ENCODE measurements at places on chromosomes 6 and 20.
A peak's percentile ranks its signal among the peaks of the same experiment; 100 is the strongest.

DNA sequence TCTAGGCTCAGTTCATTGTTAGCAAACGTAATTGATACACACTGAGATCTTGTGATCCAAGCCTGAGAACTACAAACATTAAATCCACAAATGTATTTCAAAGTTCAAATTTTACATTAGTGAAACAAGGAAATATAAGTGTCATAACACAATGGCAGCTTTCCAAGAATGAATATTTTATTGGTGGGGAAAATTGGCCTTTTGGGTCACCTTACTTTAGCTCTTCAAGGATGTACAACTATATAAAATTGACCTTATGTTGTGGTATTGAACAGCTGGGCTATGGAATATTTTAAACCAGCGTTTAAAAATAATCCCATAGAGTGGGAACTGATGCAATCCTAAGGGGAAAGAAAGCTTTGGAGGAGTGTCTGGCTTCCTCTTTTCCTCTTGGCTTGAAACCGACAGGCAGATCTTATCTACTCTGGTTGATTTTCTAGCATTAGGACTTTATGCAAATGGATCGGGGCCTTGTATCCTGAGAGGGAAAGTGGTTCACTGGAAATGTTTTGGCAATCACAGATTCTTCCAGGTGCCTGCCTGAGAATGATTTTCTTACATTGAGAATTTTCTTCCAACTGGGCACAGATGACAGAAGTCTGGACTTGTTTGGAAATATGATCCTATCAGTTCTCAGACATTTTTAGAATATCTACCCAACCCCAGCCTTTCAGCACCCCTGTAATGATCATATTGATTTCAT lies 184.8 kb upstream of the ECI2 start:
- DNase-seq: no peak

- no peak for DNase-seq
These were observed 332.4 kb upstream of the PRDM1 start for GRCh38 chr6:105753620-105754211.

GRCh38 chr20:35490736-35491181 lies 35.4 kb downstream of the CEP250 start:
- DNase-seq: peak; percentile 48

DNA sequence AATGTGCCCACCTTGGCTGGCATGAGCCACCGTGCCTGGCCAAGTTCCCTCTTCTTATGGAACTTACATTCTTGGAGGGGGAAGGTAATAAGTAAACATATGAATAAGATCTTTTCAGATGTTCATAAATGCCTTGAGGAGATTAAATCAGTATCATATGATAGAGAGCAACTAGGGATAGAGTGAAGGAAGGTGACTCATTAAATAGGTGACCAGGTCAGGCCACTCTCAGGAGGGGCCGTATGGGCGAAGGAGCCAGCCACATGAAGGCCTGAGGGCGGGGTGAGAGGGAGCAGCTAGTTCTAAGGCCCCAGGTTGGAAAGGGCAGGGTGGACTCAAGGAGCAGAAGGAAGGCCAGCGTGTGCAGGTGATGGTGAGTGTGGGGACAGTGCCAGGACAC lies 91.1 kb downstream of the UST start:
- DNase-seq: no peak

DNA sequence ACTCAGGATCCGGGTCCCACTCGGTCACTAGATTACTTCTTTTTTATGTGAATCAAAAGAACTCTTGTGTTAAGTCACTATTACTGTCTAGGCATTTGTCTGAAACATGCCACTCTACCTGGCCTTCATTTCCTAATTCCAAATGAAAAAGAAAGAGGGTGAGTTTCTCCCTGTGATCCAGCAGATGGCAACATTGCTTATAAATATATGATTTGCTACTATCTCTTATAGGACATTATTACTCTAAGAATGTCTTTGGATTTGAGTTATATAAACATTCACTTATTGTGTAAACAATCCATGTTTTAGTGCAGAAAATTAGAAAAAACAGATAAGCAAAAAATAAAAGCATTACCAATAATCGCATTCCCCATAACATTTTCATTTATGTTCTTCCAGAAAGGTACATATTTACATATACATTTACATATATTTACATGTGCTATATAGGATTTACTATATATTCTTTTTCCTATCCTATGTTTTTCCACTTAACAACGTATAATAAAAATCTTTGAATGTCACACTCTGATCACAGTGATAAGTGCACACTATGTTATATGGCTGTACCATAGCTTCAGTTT lies 66.9 kb downstream of the FAXC start:
- DNase-seq: no peak

- no peak for DNase-seq
These were observed 93.7 kb downstream of the PHIP start for GRCh38 chr6:78984225-78984950.

- no peak for DNase-seq
These were observed 171.4 kb downstream of the ZFAND3 start for GRCh38 chr6:37990762-37991525.

GRCh38 chr6:128413291-128413690 lies 107.1 kb downstream of the PTPRK start:
- no peak for DNase-seq

GRCh38 chr6:73121421-73121993 lies 103.8 kb downstream of the KHDC1L start:
- DNase-seq: no peak

GRCh38 chr6:83185096-83185495 lies 8.0 kb downstream of the PGM3 start:
- DNase-seq: no peak

- no peak for DNase-seq
These were observed 185.3 kb upstream of the TFAP2D start for GRCh38 chr6:50527985-50528384.

DNA sequence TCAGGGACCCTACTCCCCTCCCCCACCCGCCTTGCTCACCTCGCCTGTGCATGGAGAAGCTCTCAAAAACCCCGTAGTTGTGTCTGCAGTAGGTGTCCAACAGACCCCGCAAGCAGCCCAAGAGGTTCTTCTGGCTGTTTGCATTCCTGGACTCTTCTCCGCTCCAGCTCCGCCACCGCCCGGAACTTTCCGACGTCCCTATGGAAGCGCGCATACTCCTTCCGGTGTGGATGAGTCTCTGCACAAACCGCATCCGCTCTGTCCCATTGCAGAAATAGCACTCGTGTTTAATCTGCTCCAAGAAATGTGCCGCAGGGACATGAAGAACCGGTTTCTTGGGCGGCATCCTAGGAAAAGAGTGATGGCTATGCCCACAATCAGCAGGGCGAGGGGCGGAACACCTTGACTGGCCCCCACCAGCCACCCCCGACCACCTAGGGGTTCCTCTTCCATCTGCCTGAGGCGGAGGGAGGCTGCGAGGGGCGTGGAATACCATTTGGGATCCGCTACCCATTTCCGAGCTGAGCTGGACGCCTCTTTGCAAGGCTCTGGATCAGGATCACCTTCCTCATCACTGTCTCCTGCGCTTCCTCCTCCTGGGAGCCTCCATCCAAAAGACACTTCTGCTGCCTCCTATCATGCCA lies 20.2 kb downstream of the HLA-DRA start:
- no peak for DNase-seq

DNA sequence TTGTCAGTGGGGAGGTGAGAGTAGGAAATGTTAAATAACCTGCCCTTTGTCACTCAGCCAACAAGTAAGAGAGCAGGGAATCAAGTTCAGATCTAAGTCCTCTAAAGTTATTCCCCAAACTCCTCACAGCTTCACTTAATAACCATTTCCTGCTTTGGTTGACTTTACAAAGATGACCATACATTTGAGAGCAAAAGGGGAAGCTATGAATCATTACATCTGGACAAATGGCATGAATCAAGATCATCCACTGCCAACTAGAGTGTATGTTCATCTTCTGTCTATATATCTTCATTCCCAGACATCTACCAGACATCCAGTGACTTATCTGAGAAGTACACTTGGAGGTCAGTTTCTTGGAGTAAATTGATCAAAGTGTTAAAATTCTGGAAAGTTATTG lies 15.1 kb upstream of the HIVEP2 start:
- no peak for DNase-seq

- no peak for DNase-seq
These were observed 14.7 kb upstream of the ASXL1 start for GRCh38 chr20:32343439-32343838.

DNA sequence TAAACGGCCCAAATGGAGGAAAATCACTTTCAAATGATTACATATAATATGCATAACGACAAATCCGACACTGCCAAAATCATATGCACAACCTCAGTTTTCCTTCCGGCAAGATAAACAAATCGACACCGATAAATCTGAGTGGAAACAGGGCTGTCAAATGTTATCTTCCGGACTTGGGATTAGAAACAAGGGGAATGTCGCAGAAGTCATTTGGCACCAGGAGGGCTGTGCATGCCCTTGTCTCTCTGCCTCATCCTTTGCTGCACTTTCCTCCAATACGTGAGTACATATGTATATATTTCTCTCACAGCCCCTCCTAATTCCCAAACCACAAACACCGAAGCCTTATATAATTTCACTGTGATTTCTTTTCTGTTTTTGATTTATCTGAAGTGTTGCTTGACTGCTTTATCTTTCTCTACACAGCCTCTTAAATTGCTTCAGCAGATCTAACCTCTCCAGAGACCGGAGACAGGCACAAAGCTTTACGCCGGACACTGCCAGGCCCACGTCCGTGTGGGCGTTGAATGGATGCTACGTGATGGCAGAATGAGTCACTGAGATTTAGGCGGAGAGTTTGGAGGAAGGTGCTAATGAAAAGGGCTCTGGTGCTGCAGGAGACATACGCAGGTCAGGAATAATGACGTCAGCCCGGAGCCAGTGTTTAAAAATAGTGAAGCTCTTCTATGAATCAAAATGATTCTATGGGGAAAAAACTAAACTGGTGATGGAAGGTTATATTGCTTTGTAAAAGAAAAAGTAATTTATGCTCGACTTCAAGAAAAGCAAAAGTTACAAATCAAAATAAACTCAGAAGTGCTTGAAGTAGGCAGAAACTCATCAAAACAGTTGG lies 21.0 kb upstream of the PRELID3B start:
- DNase-seq: no peak

- no peak for DNase-seq
These were observed 50.5 kb downstream of the HNF4A start for GRCh38 chr20:44405785-44406571.

- DNase-seq: no peak
These were observed 27.1 kb downstream of the ID4 start for GRCh38 chr6:19864285-19864684.

GRCh38 chr20:32534661-32535240 lies 50.4 kb downstream of the NOL4L start:
- DNase-seq: peak; percentile 33

GRCh38 chr20:19431316-19431700 lies 218.9 kb downstream of the SLC24A3 start:
- DNase-seq: no peak

- no peak for DNase-seq
These were observed 1.6 kb upstream of the REV3L start for GRCh38 chr6:111484633-111484930.

DNA sequence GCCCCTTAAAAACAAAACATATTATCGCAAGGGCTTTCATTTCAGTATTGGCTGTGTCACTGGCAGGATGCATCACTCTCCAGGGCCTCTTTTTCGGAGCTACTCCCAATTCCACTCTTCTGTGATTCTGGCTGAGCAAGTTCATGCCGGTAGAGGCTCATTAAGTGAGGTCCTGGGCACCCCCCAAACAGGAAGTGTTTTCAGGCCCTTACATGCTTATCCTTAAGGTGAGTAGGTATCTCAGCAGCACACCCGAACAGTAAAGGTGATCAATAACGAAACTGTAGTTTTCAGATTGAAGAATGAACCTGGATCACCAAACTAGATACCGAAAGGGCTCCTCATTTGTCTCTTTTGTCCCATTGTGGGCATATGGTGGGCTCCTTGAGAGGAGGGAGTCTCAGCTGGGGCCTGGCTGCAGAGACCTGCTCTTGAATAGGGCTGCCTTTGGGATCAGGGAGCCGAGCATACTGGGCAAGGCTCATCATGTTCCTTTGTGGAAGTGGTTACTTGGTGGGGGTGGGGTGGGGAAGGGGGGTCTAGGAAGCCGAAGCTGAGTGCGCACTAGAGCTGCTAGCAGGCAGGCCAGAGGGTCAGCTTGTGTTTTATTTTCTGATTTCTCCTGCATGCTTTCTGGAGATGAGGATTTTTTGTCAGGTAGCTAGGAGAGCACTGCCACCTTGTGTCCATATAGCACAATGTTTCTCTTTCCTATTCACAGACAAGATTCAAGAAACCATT lies 65.2 kb downstream of the CDS2 start:
- DNase-seq: no peak

DNA sequence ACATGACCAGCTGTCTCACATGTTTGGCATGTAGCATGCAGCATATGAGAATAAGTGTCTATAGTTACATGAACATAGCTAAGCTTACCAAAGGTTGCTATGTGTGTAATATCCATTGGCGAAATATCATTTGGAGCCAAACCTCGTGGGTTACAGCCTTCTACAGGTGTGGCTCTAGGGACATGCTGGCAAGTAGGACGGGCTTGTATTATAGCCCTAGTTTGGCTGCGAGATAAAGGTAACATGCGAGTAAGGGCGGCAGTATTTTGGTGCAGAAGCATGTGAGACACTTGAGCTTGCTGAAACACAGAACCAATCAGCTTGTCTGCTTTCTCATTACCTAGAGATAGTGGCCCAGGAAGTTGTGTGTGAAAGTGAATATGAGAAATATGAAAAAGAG lies 6.5 kb upstream of the ABHD12 start:
- DNase-seq: no peak

- DNase-seq: no peak
These were observed 404.1 kb downstream of the LMBRD1 start for GRCh38 chr6:69392745-69393144.

DNA sequence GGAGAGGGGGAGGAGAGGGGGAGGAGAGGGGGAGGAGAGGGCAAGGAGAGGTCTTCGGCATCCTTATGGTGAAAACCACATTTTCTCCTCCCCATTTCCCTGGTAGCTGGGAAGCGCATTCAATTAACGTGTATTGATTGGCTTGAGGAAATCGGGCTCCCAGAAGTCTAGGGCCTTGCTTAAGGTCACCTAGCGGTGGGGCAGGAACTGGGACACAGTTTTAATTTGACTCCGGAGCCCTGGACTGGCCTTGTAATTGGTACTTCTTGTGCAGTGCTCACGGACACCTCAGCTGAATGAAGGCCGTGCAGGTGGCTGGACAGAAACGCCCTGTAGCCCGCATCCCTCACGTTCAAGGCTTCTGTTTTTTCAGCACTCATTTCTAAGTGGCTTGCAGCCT lies 42.8 kb downstream of the CTCFL start:
- no peak for DNase-seq
